ENCODE measurements at places on chromosomes 6 and 20.

- DNase-seq, result no peak
These were observed 47.6 kb downstream of the TFAP2C start for GRCh38 chr20:56676679-56677078.

- DNase-seq, result no peak
These were observed 108.4 kb upstream of the OLIG3 start for GRCh38 chr6:137602313-137603197.

DNA sequence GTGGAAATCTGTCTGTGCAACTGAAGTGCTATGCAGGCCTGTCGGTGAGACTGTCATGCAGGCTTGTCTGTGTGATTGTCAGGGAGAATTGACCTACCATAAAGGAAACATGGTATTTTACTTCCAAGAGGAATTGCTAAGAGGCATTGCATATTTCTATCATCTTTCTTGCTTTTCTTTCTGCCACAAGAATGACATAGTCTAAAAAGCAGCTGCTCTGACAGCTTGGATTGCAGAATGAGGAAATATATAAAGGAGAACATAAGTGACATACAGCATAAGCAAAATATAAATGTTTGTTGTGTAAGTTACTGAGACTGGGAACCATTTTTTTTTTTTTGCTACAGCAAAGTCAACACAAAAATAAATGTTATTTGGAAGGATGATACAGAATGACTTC, 105.1 kb downstream of the MANEA start:
- no peak for DNase-seq

DNA sequence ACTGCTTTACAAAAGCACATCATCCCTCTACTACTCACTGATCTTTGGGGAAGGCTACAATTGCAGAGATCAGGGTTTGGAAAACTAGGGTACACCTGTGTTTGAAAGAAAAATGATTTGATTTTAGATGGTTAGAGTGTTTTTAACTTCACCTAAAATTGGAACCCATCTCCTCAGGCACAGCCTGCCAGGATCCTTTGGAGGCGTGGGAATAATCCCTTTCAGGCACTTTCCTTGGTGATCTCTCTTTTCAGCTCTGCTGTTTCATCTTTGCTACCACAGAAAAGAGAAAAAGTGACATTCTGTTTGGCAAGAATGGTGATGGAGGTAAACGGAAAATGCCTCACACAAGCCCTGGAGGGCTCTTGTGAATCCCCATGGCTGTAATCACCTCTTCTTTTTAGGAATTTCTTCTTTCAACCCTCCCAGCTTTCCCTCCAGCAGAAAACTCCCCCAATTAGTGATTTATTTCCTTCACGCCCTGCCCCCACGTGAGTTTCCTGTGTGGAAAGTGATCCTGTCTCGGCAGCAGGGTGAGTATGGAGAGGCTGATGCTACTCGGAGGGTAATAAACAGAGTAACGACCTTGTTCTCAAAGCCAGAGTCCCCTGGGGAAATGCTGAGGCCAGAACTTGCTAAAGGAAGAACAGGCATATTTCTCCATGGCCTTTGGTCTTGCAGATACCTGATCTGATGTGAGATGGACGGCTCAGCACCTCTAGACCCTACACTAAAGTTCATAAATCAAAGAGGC, 9.2 kb downstream of the KCNG1 start:
- no peak for DNase-seq

DNA sequence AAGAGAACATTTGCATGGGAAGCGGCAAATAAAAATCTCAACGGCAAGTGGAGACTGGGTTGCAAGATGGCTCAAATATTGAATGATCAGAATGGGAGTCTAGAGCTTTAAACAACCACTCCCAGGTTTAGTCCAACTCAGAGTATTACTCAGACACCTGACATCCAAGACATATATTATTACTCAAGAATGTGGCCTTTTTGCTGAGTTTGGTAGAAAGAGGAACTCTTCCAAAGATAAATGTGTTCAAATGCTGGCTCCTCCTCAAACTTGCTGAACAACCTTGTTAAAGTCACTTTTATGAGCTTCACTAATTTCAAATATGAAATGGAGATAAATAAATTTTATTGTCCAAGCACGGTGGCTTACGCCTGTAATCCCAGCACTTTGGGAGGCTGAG, 77.8 kb downstream of the ESR1 start:
- DNase-seq, result no peak

DNA sequence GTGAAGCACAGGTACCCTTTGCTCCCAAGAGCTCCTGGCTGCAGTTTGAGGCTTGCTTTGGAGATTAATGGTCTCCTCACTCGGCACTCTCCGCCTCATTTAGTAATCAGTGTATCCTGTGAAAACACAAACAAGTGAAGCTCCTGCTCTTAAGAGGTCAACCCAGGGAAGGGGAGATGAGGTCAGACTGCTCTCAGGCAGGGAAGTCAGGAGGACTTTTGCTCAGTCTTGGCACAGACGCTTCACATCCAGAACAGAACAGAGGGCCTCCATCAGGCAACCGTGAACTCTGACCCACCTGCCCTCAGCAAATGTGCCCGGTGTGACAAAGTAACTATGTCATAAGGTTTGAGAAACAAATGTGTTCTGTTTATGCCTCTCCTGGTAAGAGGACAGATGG, 428.8 kb upstream of the JARID2 start:
- DNase-seq, result no peak

- DNase-seq, result no peak
These were observed 13.3 kb downstream of the FHL5 start for GRCh38 chr6:96576221-96576620.

- no peak for DNase-seq
These were observed 13.4 kb upstream of the THEMIS start for GRCh38 chr6:127914240-127914639.

DNA sequence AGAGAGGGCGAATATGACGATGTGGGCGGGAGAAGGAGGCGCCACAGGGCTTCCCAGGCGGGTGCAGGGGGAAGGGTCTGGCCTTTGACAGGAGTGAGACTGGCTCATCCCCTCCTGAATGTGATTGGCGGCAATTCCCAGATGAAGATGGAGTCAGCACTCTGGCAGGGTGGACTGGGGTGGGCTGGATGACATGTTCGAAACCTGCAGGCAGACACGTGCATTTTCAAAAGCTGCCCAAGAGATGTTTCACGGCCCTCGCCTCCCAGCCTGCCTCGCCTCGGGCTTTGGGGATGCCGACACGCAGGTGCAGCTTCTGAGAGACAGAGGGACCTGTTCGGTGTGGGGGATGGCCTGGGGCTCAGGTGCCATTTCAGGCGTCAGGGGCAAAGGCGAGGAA, 66.8 kb upstream of the AFDN start:
- DNase-seq, result no peak

GRCh38 chr6:159617444-159617843, 75.6 kb downstream of the SOD2 start:
- DNase-seq, result no peak

- no peak for DNase-seq
These were observed 77.7 kb downstream of the TMEM170B start for GRCh38 chr6:11615214-11615602.

- no peak for DNase-seq
These were observed 93.3 kb upstream of the SULF2 start for GRCh38 chr20:47878601-47879027.

- no peak for DNase-seq
These were observed 24.6 kb downstream of the MAS1 start for GRCh38 chr6:159915397-159915796.

GRCh38 chr20:41173161-41173721, 35.9 kb downstream of the PLCG1 start:
- DNase-seq, result peak; percentile 70

GRCh38 chr6:42694586-42694985, 27.8 kb downstream of the PRPH2 start:
- DNase-seq, result no peak

DNA sequence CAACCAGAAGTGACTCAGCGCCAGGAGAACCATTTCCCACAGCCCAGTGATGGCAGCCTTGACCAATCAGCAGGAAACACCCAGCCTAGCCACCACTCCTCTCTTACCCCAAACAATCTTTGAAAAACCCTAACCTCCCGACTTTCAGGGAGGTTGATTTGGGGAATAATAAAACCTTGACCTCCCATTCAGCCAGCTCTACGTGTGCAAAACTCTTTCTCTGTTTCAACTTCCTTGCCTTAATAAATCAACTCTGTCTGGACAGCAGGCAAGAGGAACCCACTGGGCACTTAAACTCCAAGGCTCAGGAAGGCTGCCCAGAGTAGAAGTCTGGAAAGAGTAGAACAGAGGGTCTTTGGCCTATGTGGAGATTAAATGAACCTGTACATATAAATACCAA, 35.0 kb downstream of the SERPINB1 start:
- no peak for DNase-seq

- peak; percentile 3 for DNase-seq
These were observed 1.1 kb upstream of the BEND6 start for GRCh38 chr6:56953597-56954402.

DNA sequence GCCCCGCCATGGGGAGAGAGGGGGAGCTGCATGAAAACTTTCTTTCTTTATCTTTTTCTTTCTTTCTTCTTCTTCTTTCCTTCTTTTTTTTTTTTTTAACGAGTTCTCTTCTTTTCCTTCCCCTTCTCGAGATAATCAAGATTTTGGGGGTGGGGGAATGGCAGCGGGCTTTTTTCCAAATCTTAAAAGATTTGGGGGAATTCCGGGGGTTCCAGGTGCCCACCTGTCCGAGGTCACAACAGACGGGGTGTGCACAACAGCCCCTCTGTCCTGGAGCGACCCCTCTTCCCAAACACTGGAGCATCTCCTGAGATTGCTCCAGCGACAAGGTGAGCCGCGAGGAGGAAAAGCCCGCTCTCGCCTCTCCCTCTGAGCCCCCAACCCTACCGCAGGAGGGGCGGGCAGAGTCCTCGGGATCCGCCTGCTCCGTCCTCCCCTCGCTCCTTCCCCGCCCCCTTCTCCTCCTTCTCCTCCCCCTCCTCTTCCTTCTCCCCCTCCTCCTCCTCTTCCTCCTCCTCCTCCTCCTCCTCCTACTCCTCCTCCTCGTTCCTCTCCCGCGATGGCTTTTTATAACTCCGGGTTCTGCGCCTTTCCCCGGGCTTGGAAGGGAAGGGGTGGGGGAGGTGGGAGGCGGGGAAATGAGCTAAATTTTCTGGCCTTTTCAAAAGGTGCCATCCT, 689 bp upstream of the KCNB1 start:
- DNase-seq, result no peak

DNA sequence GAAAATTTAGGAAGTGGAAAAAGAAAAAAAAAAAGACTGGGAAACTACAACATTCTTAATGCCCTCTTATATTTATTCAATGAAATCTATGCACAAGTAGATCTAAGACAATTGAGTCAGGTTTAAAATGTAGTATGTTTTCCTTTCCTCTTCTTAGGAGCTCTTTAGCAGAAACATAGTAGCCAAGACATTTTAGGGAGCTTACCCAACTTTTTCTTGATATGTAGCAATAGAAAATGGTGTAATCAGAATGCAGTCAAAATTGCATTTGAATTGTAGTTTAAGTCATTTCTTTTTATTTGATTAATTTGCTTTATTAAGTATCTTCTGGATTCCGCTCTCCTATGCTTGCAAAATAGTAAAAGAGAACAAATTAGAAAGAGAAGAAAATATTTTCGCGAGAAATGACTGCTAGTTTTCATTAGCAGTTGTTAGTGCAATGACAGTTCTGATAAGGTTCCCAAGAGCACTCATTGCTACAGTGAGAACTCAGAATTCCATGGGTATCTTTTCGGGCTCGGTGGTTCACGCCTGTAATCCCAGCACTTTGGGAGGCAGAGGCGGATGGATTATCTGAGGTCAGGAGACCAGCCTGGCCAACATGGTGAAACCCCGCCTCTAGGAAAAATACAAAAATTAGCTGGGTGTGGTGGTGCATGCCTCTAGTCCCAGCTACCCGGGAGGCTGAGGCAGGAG, 52.2 kb downstream of the JARID2 start:
- DNase-seq, result no peak

GRCh38 chr6:138571585-138572166, 72.4 kb upstream of the NHSL1 start:
- no peak for DNase-seq

GRCh38 chr6:101770116-101770515, 376.6 kb downstream of the GRIK2 start:
- DNase-seq, result no peak

GRCh38 chr6:113411011-113411410, 446.1 kb upstream of the MARCKS start:
- no peak for DNase-seq

GRCh38 chr6:133223452-133224029, 17.6 kb upstream of the EYA4 start:
- DNase-seq, result no peak

- DNase-seq, result no peak
These were observed 46.9 kb upstream of the LOC128125822 start for GRCh38 chr6:63525186-63525878.

DNA sequence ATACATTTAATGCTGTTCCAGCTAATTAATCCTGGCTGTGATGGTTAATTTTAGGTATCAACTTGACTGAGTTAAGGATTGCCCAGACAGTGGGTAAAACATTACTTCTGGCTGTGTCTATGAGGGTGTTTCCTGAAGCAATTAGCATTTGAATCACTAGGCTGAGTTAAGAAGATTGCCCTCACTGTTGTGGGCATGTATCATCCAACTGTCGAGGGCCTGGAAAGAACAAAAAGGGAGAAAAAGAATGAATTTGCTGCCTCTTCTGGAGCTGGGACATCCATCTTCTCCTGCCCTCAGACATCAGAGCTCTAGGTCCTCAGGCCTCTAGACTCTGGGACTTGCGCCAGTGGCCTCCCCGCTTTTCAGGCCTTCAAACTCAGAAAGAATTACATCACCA, 34.3 kb downstream of the SDHAF4 start:
- DNase-seq, result no peak

Data from activated naive CD8-positive, alpha-beta T cell treated with anti-CD3 and anti-CD28 coated beads for 36 hours (primary cell).